Right lobe of liver (tissue), 6 donors: ENCODE measurements at places on chromosomes 2 and 18. TPM values are rescaled to one million over a fixed set of nuclear protein-coding genes. Genes with fewer than 3 reads are reported as not detected.

LCLAT1 gene
- 12.5 TPM for total RNA-seq

UPP2 gene
- total RNA-seq, result 0.84 TPM

TPGS2 gene
- 15.4 TPM for total RNA-seq

CAD gene
- 24.0 TPM for total RNA-seq

HOXD12 gene
- not detected for total RNA-seq
